ENCODE measurements at places on chromosomes 7 and 10.

- no peak for DNase-seq
Measured at GRCh38 chr10:93568105-93568390, 1.6 kb downstream of the FFAR4 start.

DNA sequence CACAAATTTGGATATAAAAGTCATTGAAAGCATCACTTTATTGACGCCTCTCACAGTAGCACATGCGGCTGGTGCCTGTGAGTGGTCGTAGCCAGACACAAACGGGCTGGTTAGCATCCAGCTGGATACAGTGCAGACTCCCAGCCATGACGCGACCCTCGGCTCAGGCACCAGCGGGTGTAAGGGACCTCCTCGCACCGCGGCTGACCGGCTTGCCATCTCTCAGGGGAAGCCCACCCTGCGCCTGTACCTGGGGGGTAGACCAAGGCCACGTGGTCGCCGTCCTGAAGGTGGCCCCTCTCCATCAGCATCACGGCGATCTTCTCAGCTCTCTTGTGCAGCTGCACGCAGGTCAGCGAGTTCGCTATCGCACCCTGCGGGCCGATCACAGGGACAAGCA lies 213.8 kb downstream of the ZMYND11 start:
- DNase-seq = no peak

- DNase-seq = no peak
Measured at GRCh38 chr7:115475206-115475605, 553.3 kb downstream of the MDFIC start.

GRCh38 chr10:49733866-49734265 lies 28.3 kb downstream of the OGDHL start:
- no peak for DNase-seq

DNA sequence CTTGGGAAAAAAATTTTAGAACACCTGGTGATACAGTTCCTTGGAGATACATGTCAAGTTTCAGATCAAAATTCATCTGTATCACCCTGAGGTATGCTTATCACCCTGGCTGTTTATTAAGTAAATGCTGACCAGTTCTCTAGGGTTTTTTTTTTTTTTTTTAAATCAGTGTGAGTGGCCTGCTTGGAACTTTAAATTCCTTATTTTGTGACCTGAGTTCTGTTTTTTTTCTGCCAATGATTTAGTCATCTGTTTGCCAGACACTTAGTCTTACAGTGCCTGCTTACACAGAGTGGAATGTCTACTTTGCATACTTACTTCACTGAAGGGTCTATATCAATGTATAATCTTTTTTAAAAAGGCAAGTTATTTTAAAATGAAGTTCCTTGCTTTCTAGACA lies 1.8 kb downstream of the TSPAN13 start:
- no peak for DNase-seq

DNA sequence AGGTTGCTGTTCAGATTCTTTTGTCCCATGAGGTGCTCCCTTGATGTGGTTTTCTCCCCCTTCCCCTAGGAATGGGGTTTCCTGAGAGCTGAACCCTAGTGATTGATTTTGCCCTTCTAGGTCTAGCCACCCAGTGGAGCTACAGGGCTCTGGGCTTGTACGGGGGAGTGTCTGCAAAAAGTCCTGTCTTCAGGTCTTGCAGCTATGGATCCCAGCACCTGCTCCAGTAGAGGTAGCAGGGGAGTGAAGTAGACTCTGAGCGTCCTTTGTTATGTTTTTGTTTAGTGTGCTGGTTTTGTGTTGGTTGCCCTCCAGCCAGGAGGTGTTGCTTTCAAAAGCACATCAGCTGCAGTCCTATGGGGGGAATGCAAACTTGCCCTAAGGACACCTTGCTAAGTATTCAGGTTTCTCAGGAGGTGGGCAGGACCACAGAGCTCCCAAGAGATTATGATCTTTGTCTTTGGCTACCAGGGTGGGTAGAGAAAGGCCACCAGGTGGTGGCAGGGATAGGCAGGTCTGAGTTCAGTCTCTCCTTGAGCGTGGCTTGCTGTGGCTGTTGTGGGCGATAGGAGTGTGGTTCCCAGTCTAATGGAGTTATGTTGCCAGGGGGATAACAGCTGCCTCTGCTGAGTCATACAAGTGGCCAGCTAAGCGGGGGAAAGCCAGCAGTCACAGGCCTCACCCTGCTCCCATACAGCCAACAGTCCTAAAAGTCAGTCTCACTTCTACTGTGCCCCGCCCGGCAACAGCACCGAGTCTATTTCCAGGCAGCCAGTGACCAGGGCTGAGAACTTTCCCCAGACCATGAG lies 92.4 kb upstream of the JCAD start:
- DNase-seq = no peak

DNA sequence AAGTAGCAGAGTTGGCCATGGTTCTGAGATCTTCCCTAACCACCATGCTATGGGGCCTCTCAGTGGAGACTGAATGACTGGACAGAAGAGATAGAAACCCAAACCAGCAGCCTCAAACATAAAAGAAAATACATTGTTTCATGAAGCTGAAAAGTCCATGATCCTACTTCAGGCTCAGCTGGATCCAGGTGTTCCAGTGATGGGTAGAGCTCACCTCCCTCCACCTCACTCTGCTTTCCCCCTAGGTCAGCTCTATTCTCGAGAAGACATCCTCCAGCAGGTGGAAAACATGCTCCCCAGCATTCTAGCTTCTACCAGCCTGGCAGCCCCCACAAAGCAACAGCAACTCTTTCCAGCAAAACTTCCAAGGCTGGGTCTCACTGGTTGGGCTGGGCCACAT lies 132.1 kb downstream of the OAT start:
- DNase-seq = no peak

- DNase-seq = no peak
Measured at GRCh38 chr10:43190775-43191174, 52.5 kb downstream of the CSGALNACT2 start.

- DNase-seq = no peak
Measured at GRCh38 chr7:108094346-108094745, 35.8 kb downstream of the LAMB4 start.

DNA sequence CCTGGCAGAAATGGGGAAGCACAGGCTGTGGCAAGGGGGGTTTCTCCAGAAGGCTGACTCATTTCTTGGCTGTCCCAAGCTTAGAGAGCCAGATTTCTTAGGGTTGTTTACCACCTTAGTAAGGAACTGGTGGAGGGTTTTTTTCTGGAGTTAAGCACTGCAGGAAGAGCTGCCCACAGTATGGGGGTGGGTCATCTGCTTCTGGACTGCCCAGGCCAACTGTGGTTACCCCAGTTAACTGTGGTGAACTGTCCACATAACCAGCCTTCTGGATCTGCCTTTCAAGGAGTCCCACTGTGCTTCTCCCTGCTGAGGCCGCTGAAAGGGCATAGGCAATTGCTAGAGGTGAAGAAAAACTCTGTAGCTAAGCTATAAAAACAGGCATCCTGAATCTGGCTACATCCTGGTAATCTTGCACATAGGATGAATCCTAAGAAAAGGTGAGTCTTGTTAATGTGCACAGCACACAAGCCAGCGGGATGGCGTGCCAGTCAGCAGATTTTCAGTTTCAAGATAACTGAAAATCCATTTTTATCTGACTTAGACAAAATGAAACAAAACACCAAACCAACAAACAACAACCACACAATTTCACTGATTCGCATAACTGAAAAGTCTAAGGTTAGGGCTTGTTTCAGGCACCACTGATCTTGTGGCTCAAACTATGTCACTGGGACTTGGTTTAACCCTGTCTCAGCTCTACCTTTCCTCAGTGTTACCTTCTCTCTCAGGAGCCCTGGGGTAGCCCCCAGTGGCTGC lies 21.6 kb upstream of the TSPAN33 start:
- no peak for DNase-seq

GRCh38 chr7:129635300-129636029 lies 23.9 kb downstream of the NRF1 start:
- DNase-seq = no peak

DNA sequence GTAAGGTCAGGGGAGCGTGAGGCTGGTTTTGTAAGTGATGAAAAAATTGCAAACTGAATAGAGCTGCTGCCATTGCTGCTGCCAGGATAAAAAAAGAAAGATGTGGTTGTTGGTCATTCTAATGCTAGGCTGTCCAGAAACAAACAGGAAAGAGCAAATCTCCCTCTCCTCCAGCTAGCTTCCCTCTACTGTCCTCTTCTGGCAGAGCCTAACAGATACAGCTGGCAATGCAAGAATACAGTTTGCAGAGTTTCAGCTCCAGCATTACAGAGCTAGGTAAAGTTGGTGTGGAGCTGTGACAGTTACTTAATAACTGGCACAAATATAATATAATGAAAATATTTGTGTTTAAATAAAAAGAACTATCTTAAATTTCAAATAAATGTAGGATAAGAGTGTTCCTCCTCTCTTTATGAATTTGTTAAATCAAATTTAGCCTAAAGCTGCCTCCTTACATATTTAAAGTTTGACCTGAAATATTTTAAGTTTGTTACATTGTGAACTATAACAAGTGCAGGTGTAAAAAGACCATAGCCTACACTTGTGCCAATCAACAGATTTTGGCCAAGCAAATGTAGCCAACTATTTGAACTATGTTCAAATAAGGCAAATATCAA lies 407.7 kb downstream of the SH2D4B start:
- DNase-seq = no peak

DNA sequence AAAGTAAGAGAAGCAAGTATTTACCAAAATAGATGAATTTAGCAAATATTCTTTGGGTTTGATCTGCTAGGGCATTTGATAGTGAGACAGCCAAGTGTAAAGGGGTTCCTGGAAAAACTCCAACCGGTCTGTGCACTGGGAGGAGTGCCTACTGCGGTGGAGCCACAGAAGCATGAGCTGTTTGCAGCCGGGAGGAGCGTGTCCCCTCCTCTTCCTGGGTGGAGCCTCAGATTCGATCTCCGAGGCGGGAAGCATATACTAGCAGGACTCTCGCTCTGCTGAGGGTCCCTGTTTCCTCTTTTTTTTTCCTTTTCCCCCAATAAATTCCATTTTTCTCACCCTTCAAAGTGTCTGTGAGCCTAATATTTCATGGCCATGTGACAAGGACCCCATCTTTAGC lies 45.1 kb upstream of the MET start:
- no peak for DNase-seq

DNA sequence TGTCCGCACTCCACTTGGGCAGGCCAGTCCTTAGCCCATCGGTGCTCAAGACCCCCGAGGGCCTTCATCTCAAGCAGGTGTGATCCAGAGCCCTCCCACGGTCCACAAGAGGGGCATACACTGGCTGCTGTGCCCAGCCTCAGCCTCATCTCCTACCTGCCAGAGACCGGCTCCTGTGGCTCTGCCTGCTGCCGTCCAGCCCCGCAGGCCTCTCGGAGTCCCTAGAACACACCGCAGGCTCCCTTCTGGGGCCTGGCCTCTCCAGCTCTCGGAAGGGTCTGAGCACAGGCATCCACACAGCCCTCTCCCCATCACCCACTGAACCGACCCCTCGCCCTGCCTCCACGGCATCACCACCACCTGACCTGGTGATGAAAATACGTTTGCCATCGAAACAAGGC lies 147.4 kb downstream of the PRKAG2 start:
- no peak for DNase-seq

DNA sequence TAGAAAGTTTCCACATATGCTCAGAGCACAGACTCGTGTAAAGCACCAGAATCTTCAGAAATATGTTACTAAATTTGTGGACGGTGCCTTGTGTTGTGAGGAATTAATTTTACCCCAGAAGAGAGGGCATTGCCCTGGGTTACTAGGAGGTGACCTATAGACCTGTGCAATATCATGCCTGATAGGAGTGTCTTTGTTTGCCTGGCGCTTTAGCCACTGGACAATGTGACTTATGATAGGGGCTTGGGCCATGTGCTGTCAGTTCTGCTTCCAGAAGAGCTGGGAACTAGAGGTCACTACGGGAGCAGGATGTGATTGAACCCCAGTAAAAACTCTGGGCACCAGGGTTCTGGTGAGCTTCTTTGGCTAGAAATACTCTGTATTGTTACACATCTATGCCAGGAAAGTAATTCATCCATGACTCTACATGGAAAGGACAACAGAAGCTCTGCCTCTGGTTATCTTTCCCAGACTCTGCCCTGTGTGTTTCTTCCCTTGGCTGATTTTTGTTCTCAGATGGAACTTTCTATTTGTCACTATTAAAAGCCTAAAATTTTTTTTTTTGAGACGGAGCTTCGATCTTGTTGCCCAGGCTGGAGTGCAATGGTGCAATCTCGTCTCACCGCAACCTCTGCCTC lies 75.5 kb downstream of the SIRT1 start:
- DNase-seq = no peak

DNA sequence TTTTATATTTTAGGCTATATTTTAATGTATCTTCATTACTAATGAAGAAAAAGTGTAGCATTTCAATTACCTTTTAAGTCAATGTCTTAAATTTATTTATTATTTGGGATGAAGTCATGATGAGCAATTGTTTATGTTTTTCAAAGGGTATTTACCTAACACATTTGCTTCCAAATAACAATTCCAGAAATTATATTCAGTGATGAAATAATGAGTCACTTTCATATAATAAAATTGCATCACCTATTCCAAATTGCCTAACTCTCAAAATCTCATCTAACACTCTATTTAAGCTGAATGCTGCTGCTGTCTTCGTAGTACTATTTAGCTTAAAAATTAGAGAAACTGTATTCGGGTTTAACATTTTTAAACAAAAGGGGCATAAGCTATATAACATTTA lies 97.7 kb downstream of the PRKG1 start:
- no peak for DNase-seq

- DNase-seq = no peak
Measured at GRCh38 chr10:17037910-17038309, 91.7 kb downstream of the CUBN start.

GRCh38 chr10:11257440-11258090 lies 239.9 kb downstream of the CELF2 start:
- no peak for DNase-seq

DNA sequence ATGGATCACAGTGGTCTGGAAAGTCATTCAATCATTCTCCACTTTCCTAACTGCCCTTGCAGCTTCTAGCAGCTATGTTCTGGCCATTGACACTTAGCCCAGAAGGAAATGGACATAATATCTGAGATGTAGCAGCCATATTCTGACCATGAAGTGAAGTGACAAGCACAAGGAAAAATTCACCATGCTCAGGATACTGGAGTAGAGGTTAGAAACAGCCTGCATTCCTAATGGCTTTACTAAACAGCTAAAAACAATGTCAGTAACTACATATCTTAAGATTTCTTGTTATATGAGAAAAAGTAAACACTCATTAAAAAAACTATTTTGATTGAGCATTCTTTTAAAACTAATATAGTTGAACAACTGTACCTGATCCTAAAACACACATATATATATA lies 443.8 kb downstream of the MAGI2 start:
- DNase-seq = no peak

- no peak for DNase-seq
Measured at GRCh38 chr10:89479771-89480446, 55.5 kb downstream of the SLC16A12 start.

DNA sequence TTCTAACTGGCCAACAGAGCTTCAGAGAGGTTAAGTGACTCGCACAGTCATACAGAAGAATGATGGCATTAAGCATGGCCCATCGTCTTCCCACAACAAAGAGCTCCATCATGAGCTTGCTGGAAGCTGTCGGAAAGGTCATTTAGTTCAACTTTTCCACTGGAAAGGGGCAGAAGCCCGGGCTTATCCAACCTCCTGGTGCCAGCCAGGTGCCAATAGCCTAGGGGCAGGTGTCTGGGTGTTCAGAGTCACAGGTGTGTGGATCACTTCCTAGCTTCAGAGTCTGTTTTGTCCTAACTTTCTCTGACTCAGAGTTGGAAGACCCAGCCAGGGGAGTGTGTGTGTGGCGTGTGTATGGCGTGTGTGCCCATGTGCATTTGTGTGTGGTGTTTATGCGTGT lies 1.3 kb upstream of the TRPV6 start:
- no peak for DNase-seq
